GM23248 (cell line): ENCODE measurements at places on chromosomes 7 and 10.

DNA sequence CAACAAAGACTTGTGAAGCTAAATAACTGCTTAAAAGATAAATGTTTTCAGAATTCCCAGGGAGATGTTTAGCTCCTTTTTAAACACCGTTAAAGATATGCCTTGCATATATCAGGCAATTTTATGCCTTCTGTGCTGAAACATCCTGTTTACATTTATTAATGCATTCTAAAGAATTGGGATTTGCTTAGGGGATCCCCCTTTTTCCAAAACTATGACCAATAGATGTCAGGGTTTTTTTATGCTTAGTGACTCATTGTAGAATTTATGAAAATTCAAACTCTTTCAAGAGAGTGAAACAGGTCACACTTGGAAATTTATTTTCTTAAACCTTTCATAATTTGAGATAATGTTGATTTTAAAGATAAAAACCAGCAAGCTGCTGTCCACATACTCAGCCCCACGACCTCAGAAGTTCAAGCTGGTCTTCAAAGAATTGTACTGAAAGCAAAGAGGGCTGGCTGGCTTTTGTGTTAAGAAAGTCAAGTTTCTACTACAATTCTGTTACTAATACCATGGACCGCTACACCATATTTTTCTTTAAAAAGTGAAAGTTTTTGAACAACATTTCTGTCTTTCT is 411.8 kb downstream of the ETV1 start:
- DNase-seq = no peak

GRCh38 chr10:118047157-118047719 is 497 bp upstream of the RAB11FIP2 start:
- peak; percentile 32 for DNase-seq

DNA sequence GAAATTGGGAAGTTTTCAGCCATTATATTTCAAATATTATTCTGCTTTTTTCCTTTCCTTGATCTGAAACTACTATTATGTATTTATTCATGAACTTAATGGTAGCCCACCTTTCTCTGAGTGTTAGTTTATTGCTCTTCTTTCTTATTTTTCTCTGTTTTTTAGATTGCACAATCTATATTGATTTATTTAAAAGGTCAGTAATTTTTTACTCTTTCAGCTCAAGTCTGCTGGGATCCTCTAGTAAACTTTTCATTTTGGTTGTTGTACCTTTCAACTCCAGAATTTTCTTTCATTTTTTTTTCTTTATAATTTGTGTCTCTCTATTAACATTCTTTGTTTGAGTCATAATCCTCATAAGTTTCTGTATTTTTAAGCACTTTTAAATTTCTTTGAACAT is 529.4 kb upstream of the POT1 start:
- no peak for DNase-seq

- DNase-seq = no peak
Measured at GRCh38 chr7:142739923-142740492, 9.3 kb upstream of the PRSS1 start.

DNA sequence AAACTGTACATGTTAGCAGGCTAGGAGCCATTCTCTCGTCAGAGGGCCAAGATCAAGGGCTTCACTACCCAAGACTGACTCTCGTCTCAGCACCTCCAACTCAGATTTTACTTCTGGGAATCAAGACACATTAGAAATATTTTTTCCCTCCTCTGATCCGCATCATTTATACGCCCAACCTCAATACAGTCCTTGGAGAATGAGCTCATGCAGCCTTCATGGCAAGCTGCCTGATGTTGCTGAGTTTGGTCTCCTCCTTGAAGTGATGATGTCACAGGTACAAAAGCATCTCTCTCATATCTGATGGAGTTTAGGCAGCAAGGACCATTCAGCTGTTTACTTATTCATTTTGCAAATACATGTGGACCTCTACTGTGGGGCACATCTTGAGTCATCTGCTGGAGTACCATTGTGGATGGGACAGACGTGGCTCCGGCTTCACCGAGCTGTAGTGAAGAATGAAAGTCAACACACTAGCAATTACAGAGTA is 114.0 kb downstream of the BMPER start:
- peak; percentile 32 for DNase-seq

GRCh38 chr10:79202188-79203013 is 133.6 kb downstream of the ZMIZ1 start:
- peak; percentile 49 for DNase-seq

DNA sequence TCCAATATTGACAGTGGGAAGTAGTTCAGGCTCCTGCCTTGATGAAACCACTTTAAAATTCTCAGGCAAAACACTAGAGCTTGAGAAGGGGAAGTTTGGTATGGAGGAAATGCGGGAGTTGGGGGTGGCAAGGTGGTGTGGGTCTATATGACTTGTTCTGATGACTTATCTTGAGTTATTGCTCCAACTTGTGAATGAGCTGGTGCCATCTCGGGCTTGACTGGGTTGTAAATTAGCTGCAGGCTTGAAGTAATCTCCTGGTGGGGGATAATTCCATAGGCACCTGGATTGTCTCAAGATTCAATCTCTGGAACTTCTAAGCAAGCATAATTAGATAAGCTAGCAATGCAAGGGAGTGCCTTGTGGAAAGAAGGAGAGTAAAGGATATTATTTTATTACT is 29.0 kb downstream of the MRPL32 start:
- no peak for DNase-seq

DNA sequence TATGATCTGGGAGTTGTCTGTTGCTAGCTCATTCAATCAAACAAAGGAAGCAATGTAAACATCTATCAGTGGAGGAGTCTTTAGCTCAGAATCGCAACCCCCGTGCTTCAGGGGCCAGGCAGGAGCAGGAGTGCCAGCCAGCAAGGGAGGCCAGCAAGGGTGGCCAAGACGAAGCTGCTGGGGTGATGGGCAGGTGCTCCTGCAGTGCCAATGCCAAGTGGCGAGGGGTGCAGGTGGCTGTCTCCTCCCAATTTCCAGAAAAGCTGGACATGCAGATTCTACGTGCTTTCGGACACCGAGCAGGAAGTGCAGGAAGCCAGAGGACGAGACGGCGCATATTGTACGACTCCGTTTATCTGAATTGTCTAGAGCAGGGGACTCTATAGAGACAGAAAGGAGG is 48.1 kb upstream of the EBF3 start:
- DNase-seq = no peak

GRCh38 chr10:94194256-94194655 is 168.5 kb downstream of the NOC3L start:
- peak; percentile 80 for DNase-seq

- no peak for DNase-seq
Measured at GRCh38 chr7:44284881-44285541, 40.4 kb downstream of the CAMK2B start.

DNA sequence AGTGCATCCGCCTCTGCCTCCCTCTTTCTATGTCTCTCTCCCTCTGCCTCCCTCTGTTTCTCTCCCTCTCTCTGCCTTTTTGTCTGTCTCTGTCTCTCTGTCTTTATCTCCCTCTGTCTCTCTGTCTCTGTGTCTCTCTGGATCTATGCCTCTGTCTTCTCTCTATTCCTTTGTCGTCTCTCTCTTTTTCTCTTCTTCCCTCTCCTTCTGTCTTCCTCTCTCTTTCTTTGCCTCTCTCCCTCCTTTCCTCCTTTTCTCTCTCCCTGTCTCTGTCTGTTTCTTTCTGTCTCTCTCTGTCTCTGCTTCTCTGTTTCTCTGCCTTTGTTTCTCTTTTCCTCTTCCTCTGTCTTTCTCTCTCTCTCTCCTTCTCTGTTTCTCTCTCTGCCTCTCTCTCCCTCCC is 678.8 kb upstream of the NRP1 start:
- DNase-seq = no peak

DNA sequence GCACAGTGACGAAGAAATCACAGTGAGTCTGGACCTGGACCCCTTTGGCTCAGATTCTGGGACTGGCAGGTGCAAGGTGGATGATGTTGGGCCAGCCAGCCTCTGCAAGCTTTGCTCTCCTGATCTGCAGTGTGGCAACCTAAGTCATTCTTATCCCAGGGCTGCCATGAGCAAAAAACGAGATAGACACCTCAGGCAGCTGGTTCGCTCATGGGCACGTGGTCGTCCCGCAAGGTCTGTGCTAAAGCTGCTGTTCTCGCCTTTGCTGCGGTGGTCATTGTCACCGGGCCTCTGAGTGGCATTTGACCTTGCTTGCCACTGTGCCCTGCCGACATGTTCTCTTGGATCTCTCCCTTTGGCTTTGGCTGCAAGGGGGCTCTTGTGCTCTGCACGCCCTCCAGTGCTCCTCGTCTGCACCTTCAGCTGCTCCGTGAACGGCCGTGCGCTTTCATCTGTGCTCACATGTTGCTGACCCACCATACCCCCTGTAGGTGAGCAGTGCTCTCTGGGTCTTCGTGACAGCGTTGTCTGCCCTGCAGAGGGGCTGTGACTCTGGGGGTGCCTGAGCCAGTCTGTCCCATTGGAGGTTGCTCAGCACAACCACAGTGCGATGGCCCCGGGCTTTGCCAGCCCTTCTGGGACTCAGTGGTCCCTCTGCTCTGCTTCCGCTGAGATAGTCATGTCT is 317.0 kb downstream of the GLRX3 start:
- DNase-seq = no peak

GRCh38 chr10:37752334-37752875 is 105.0 kb downstream of the ZNF248 start:
- DNase-seq = no peak

DNA sequence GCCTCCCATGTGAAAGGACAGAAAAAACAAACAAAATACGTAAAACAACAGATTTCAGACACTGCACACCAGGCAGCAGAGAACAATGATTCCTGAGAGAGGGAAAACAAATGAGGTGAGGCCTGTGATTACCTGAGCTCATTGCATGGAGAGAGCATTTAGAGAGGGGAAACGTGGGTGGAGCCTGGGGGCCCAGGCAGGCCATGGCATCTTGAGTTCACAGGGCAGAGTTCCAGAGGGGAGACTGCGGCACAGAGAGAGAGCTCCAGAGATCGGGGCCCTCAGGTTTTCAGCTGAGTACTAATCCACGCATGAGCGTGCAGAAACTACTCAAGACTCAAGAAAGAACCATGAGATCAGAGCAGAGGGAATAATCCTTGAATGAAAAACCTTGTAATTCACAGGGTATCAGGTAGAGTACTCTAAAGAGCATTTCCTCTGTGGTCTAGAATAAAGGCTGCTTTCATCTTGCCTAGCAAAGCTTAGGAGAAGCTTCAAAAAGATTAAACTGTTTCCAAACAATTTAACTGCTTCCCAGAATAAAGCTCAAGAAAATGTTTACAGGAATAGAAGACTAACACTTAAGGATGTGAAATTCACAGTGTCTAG is 46.6 kb upstream of the ARHGAP12 start:
- DNase-seq = no peak

DNA sequence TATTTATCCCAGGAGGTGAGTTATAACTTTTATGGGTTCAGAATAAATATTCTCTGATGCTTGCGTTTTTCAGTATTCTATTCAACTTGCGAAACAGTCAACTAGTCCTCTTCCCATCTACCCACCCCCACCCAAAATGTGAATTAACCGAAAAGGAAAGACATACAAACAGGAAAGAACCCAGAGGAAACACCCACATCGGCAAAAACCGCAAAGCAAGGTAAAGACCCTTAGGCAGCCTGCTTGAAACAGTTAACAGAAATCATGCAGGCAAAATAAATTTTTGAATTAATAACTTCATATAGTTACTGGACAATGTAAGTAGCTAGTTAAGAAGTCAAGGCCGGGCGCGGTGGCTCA is 5.4 kb downstream of the ZC3HAV1 start:
- no peak for DNase-seq

- no peak for DNase-seq
Measured at GRCh38 chr7:84669177-84669732, 474.7 kb upstream of the SEMA3A start.

- no peak for DNase-seq
Measured at GRCh38 chr10:58842860-58843376, 330.2 kb downstream of the BICC1 start.

DNA sequence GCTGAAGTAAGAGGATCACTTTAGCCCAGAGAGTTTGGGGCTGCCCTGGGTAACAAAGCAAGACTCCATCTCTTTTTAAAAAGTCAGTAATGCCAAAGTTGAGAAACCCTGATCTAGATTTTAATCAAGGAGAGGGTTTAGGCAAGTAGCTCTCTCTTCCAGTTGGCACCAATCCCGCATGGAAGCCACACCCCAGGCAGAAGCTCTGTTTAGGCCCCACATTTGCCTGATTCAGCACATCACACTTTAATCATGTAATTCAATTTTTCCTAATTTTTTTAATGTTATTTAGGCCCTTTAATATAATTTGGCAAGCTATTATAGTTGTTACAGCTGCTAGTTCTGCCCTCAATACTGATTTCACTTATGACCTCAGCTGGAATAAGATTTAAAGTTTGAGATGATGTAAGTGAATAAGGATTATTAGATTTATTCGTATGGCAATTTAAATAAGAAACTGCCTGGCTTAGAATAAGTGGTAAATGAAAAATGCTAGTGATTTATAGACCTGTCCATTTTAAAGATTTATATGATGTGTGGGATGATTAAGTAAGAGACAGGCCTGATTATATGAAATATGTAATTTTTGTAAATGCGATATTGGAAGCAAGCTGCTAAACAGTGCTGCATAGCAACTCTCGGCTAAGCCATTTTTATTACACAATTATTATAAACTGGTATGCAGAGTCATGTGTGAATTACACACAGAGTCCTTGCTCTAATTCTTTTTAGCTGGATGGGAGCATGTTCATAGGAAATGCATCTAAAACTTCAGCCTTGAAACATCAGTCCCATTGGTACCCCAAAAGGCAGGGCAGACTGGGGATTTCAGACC is 80.2 kb upstream of the NFE2L3 start:
- no peak for DNase-seq
